Motor neuron (in vitro differentiated cells): ENCODE measurements at places on chromosomes 1 and 21.
A peak's percentile ranks its signal among the peaks of the same experiment; 100 is the strongest.

DNA sequence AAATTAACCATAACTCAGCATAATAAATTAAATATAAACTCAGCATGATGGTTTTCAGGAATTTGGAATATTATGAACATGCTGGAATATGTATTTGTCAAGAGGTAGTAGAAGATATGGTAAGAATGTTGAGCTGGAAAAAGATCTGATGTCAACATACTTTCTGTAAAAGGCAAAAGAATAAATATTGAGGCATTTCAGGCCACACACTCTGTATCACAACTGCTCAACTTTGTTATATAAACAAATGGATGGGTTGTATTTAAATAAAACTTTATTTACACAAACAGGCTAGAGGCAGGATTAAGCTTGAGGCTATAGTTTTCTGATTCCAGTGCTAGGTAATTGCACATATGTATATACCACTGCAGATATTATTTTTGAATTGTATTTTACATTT, 1409.4 kb downstream of the MRPL39 start:
- ATAC-seq = no peak

- no peak for ATAC-seq
Measured at GRCh38 chr1:177106614-177107365, 57.7 kb downstream of the ASTN1 start.

- no peak for ATAC-seq
Measured at GRCh38 chr1:78536427-78536826, 45.7 kb downstream of the PTGFR start.

- no peak for ATAC-seq
Measured at GRCh38 chr1:112346801-112347350, 49.1 kb upstream of the CTTNBP2NL start.

DNA sequence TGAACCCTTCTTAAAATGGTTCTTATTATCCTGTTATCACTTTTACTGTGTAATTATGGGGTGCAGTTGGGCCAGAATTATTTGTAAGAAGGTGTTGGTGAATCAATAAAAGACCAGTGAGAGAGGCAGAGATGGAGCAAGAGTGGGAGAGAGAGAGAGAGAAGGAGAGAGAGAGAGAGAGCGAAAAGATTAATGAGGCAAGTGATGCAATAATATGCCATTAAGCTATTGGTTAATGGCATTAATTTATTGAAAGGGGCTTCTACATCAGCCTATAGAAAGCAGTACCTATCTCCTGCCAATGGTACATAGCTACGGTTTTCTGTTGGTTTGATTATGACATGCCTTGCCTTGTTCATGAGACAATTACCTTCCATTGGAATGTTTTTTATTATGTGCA, 388.7 kb downstream of the RPS6KC1 start:
- no peak for ATAC-seq

- ATAC-seq = no peak
Measured at GRCh38 chr1:179935909-179936496, 18.6 kb upstream of the CEP350 start.

GRCh38 chr1:160058087-160058486, 11.9 kb downstream of the KCNJ10 start:
- ATAC-seq = no peak

- peak; percentile 19 for ATAC-seq
Measured at GRCh38 chr1:42259059-42259738, 75.8 kb downstream of the FOXJ3 start.

DNA sequence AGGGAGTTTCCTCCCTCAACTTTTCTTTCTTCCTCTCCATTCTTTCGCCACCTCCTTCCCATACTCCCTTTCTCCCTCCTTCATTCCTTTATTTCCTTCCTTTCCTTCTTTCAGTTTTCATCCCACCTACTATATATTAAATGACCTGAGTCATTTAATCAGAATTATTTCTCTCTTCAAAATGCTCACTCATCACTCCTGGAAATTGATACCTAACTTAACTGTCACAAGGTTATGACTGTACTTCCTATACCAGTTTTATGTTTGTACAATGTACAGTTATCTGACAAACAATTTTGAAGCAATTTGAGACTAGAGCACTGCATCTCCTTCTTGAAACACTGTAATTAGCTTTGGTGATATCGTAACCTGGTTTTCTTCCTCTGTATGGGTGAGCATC, 41.4 kb downstream of the NEXN start:
- no peak for ATAC-seq

GRCh38 chr1:22935433-22935832, 37.2 kb downstream of the LACTBL1 start:
- ATAC-seq = no peak

DNA sequence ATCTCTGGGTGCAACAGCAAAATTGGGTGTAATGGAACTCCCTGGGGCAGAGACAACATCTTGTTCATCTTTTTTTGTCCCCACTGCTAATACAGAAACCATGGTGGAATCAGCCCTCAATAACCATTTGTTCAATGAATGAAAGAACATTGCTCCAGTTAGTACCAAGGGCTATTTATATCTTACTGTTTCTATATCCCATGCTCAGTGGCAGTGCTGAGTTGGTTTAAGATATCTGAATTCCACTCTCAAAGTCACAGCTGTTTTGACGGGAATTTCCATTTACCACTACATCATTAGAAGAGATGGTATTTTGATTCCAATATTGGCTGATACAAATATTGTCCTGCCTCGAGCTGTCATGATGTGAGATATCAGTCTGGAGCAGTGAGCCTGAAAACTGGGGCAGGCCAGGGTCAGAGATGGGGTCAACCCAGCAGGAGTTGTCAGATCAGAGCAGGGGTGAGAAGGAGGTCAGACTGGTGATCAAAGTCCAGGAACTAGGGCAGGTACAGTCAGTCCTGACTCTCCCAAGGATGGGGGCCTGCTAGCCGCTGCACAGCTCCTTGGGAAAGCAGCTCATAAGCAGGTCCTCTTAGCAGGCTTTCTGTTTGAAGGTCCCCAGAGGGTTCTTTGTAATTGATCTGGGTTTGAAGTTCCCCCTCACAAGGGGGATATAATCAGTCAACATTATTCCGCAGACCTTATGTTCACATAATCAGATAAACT, 5.8 kb upstream of the PHC2 start:
- peak; percentile 34 for ATAC-seq

DNA sequence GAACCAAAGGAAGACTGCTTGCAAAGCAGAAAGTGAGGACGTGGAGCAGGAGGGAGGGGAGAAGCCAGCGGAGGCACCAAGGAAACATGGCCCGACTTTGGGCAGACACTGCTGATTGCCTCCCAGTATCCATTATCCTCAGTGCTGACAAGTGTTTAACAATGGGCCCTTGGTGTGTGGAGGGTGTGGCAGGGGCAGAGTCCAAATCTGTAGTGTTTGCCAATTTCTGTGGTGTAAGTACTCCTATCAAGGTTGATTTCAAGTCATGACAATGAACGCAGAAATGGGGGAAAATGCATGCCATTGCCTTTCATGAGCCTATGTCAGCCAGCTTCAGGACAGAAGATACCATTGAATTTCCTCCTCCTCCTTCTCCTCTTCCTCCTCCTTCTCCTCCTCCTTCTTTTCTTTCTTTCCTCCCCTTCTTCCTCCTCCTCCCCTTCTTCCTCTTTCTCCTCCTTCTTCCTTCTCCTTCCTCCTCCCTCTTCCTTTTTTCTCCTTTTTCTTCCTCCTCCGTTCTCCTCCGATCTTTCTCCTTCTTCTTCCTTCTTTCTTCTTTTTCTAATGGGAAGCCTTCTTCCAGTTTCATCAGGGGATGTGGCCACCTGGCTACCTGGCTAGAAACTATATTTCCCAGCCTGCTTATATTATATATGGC, 10.3 kb upstream of the PHC2 start:
- ATAC-seq = no peak

DNA sequence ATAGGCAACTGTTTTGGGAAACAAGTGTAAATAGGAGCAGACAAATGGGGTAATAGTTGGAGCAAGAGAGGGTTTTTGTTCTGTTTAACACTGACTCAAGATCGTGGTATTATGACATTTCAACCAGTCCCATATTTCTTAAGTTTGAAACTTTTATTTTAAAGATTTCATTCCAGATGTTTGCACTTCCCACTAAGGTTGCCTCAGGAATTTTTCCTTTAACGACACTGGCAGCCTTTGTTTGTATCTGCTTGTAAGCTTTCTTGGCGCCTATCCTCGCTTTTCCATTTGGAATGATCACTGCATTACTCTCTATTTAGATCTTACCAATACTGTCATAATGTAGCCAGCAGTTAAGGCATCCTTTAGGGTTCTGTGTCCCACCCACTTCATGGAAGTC, 67.7 kb downstream of the ALG6 start:
- ATAC-seq = no peak

- no peak for ATAC-seq
Measured at GRCh38 chr1:30588311-30589073, 134.9 kb downstream of the MATN1 start.

DNA sequence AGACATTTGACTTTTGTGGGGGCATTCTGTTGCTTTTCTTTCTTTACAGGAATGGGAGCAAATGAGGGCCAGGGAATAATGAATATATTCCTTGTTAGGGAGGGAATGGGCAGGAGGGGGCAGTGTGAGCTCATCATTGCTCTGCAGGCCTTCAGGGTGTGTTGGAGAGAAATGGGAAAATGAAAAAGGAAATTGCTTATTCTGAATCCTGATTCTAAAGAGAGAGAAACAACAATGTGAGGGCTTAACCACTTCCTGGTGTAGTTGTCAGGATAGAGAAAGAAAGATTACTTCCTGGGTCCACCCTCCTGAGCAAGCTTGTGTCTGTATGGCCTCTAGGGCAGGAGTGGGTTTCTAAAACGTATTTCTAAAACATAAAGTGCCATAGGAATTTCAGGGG, 28.3 kb downstream of the VANGL2 start:
- peak; percentile 72 for ATAC-seq

DNA sequence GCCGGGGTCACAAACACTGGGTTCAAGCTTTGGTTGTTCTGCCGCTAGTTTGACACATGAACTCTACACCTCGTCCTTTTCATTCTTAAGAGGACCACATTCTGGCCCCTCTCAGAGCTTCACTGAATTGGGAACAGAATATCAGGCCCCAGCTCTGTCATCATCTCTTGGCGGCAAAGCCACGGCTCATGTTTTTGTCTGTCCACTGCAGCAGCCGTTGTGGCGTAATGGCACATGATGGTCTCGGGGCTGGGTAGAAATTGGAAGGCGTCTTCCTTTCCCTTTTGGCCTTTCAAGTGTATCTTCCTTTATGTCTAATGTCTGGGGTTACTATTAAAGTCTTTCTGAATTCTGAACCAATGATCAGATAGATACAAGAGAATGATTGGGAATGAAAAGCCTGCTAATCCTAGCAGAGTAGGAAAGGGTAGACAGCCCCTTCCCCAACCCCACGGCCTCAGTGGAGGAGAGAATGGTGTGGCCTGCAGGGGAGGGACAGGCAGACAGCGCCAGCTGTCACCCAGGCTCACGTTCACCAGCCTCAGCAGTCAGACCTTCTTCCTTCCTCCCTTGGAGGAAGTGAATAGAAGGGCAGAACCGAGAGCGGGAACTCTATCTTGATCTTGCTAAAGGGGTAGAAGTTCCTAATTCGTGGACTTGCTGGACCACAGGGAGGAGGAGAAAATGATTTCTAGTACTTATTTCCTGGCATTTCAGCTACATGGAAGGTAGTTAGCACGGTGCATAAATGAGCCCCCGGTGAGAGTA, 498.1 kb downstream of the KIF26B start:
- no peak for ATAC-seq

GRCh38 chr1:213714645-213715044, 273.1 kb upstream of the PROX1 start:
- ATAC-seq = peak; percentile 50

DNA sequence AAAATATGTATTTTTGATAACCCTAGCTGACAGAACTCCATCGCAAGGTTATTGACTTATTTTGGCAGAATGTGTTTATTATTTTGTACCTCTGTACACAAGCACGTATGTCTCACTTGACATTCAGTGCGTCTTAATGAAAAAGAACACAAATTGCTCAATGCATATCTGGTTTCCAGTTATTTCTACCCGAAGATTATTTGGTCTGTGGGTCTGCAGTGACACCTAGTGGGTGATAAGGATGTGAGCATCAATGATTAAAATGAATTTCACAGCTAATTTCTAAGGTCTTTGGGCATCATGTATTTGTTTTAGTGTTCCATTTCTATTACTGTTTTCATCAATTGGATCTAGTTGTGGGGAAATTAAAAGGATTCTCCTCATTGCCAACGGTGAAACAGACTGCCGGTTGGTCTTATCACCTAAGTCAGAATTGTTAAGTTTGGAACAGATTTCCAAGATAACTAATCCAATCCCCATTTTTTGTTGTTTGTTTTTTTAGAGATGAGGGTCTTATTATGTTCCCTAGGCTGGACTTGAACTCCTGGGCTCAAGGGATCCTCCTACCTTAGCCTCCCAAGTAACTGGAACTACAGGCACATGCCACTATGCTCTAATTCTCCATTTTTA, 13.9 kb downstream of the DDX20 start:
- peak; percentile 60 for ATAC-seq
